Activated T-cell treated with anti-CD3 and anti-CD28 coated beads, Interleukin-2, amount 50 U/mL, for 24 hours (primary cell): ENCODE measurements at places on chromosomes 5 and 9.

DNA sequence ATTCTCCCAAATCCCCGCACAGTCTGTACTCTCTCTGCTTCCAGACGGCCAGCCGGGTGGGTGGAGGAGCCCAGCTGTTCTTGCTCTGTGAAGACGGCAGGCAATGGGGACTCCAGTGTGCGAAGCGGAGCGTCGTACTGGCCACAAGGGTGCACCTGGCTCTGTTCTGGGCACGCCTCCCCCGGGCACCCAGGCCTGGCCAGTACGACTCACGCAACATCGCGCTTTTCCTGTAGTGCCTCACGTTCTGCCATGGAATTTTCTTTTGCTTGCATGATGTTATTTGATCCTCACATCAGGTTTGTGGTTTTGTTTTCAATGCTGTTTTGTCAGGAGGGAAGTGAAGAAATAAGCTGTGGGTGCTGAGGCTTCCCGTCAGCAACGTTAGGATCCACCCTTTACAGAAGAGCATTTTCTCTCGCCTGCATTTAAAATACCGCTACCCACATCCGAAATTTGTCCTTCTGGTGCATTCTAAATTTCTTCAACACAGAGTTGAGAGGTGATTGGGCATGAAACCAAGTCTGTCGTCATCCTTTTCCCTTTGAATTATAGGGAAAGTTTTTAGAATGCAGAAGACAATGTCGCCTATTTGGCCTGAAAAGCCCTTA, 311.7 kb downstream of the TRIM36 start:
- DNase-seq, result no peak

DNA sequence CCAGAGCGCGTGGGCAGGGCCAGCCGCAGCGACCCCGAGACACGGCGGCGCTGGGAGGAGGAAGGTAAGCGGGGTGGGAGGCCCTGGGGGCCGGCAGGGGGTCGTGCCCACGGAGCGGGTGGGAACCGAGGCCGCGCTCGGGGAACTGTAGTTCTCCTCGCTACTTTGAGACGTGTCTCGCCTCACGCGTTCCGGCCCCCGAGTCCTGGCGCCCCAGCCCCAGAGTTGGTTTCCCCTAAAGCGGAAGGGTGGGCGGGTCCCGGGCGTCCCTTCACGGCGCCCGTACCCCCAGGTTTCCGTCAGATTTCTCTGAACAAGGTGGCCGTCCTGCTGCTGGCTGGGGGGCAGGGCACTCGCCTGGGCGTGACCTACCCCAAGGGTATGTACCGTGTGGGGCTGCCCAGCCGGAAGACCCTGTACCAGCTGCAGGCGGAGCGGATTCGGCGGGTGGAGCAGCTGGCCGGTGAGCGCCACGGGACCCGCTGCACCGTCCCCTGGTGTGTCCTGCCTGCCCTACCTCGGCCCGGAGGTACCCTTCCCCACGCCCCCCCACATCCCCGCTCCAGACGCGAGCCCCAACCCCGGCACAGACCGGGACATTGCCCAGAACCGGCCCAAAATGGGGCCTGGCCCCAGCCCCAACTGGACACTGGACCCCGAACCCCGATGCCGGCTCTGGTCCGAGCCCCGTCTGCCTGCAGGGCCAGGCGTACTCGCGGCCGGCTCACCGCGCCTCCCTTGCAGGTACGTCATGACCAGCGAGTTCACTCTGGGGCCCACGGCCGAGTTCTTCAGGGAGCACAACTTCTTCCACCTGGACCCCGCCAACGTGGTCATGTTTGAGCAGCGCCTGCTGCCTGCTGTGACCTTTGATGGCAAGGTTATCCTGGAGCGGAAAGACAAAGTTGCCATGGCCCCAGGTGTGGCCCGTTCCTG, 709 bp downstream of the UAP1L1 start:
- peak; percentile 66 for DNase-seq

- no peak for DNase-seq
These were observed 154.1 kb upstream of the CDH12 start for GRCh38 chr5:23007236-23007635.

DNA sequence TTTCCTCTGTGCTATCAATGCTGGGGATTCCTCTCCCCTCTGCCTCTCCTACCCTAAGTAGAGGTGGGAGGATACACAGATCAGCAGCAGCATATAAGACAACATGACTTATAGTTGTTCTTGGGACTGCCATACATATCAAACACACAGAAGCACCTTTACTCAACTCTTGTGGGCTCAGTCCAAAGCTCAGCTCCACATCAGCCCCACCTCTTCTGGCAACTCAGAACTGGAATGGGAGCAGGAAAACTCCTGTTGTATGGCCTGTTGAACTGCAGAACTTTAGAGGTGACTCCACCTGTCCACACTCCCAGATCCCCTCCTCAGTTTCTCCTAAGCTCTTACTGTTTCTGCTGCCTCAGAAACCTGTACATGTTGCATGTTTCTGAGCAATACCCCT, 127.8 kb downstream of the SV2C start:
- DNase-seq, result no peak

DNA sequence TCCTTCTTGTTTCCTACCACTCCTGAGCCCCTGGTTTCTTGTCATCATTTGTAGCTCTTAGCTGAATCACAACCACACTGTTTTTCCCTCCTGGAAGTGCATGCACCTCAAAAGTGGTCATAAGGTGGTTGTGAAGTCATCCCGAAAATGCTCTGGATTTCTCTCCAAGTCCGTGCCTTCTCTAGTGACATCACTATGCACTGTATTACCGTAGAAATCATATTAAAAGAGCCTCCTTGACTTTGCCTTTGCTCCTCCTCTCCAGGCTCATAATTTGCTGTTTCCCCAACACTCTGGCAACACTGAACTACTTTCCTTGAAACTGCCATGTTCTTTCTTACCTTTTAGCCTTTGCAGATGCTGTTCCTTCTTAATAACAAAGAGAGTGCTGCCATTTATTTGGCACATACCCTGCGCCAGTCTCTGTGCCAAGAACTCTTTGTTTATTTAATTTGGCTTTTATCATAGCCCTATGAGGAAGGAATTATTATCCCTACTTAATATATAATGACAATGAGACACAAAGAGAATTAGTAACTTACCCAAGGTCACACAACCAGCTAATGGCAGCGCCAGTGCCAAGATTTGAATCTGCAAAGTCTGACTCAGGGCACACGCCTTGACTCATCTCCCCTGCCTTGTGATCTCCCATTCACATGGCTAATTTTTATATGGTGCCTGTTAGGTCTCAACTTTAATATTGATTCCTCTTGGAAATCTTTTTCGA, 115.4 kb downstream of the KIF4B start:
- DNase-seq, result no peak

DNA sequence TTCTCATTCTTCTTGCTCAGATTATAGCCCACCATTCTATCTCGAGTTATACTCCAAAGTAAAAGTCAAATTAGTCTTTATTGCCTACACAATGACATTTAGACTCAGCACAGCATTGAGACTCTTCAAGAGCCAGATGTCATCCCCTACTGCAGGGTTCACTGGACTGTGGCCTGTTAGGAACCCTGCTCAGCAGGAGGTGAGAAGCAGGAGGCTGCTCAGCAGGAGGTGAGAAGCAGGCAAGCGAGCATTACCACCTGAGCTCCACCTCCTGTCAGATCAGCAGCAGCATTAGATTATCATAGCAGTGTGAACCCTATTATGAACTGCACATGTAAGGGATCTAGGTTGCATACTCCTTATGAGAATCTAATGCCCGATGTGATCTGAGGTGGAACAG, 12.7 kb upstream of the LIFR start:
- no peak for DNase-seq

DNA sequence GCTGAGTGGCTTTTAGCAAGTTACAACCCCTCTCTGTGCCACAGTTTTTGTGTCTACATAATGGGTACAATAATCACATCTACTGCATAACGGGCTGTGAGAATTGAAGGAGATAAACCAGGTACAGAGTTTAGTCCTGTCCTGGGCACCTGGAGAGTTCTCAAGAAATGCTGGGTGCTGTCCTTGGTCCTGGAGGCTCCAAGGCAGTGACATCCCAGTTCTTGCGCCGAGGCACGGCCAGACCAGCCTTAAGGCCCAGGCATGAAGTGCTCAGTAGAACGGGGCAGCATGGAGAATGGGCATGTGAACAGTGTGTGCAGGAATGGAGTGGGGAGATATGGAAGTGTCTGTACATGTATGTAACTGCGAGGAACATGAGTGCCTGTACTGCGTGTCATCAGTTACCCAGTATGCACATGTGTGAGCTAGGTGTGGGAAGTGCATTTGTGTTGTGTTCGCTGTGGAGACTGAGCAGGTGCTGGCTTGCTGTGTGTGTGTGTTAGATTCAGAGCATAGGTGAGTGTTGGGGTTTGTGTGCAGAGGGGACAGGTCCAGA, 6.3 kb upstream of the UNC5A start:
- no peak for DNase-seq

GRCh38 chr5:80998590-80998979, 38.4 kb downstream of the RASGRF2 start:
- DNase-seq, result peak; percentile 62

DNA sequence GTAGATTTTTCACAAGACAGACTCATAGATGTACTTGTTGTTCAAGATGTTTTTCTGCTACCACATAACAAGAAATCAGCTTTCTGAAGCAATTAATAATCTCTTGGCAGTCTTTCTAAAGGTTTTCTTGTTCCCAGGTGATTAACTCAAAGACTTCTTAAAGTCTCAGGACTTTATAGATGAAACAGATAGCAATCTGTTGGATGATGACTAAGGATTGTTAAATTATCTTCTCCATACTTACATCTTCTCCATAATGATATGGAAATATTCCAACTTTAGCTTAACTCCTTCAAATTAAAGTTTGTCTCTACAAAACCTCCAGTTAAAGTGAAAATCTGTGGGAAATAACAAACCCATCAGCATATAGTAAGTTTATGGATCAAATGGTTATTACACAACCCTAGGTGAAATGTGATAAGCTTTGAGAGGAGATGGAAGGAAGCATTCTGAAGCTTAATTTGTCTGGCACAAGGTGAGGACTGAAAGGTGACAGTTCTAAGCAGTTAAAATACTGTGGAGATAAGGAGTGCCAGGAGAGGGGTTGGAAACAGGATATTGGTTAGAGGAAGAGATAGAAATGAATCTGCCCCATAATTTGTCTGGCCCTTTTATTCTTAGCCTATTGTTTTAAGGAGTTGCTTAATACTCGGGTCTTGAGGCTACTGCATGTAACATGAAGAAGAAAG, 326.7 kb downstream of the ADGRV1 start:
- DNase-seq, result no peak

- DNase-seq, result no peak
These were observed 25.7 kb upstream of the CDKN2AIPNL start for GRCh38 chr5:134437340-134437846.

- no peak for DNase-seq
These were observed 128.8 kb downstream of the GPBP1 start for GRCh38 chr5:57302643-57303042.

DNA sequence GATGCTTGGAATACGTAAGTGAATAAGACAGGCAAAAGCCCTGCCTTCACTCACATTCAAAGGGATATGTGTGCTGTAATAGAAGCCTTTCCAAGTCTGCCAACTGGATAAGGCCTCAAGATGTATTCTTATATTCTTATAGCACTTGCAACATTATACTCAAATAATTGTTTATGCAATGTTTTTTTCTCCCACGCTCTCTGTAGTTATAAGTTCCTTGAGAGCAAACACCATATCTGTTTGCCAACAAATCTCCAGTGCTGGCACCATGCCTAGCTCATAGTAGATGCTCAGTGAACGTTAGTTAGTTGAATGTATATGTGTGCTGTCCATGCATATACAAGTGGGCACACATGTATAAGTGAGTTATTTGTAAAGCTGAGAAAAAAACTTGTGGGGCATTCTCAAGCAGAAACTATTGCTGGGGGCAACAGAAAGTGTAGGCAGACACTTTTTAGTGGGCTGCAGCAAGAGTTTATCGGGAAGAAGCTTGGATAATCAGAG, 125.1 kb downstream of the RPS23 start:
- DNase-seq, result no peak

- no peak for DNase-seq
These were observed 111.9 kb downstream of the ROR2 start for GRCh38 chr9:91837981-91838731.

DNA sequence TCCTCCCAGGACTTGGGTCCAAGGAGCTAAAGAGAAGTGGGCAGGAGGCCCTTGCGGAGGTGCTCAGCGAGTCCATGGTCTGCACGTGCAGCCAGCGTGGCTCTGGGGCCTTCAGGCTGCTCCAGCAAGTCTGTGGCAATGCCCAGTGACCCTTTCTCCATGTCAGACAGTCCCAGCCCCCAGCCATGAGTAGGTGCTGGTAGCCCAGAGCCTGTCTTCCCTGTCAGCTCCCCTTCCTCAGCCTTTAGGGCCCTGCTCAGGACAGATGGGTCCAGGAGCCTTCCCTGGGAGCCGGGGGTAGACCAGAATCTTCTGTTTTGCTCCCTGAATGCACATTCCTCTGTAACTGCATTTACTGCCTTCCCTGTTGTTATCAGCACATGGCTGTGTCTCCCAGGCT, 147.2 kb upstream of the IRX2 start:
- DNase-seq, result no peak

GRCh38 chr5:81782811-81783210, 31.9 kb upstream of the SSBP2 start:
- no peak for DNase-seq

- no peak for DNase-seq
These were observed 141.8 kb downstream of the ZNF354C start for GRCh38 chr5:179201986-179202385.

DNA sequence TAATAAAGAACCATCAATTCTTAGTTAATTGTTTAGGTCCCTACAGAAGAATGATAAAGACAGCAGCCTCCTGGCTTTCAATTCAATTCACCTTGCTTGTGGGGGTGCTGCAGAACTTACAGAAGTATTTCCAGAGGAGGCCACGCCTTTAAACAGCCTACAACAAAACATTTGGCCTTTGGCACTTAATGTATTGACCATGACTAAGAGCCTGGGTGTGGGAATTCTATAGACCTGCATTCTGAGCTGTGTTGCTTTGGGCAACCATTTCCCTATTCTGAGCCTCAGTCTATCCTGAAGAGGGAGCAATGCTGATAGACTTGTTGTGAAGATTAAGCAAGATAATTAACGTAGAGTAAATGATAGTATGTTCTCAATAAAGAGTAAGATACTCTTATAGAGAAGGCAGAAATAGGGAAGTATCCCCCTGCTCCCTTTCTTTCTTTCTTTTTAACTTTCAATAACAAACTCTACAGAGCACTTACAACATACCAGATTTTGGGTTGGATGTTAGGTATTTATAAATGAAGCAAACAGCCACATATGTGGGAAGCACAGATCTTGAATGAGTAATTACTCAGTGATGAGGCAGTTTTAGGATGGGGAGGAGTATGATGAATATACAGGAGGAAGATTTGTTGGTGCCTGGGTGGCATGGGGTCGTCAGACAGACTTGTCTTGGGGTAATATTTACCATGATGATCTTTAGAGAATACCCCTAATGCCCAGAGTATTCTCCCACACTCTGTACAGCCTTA, 28.4 kb downstream of the PAPPA start:
- no peak for DNase-seq

- no peak for DNase-seq
These were observed 98.2 kb upstream of the RASA1 start for GRCh38 chr5:87169300-87169991.

GRCh38 chr5:95895251-95895650, 66.4 kb downstream of the ELL2 start:
- no peak for DNase-seq

- DNase-seq, result no peak
These were observed 36.8 kb upstream of the NEK6 start for GRCh38 chr9:124220946-124221451.
